Activated CD4-positive, alpha-beta T cell treated with anti-CD3 and anti-CD28 coated beads for 24 hours (primary cell): ENCODE measurements at places on chromosomes 3 and 15.

DNA sequence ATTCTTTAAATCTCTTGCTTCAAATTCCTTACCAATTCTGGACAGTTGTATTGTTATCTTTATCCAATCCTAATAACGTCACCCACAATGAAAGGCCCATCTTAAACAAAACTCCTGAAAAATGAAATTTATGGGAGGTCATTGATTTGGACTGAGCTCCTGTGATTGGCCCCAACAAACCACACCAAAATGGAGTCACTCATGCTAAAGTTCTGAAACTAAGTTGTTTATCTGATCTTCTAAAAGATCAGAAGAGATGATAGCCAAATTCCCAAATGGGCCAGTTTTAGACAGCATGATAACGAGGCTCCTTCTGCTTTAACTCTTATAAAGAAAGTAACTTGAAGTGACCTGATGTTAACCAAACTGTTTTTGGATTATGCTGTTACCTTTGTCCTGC lies 39.7 kb upstream of the GPD1L start:
- DNase-seq: no peak

GRCh38 chr3:153032891-153033290 lies 129.1 kb upstream of the RAP2B start:
- DNase-seq: no peak

DNA sequence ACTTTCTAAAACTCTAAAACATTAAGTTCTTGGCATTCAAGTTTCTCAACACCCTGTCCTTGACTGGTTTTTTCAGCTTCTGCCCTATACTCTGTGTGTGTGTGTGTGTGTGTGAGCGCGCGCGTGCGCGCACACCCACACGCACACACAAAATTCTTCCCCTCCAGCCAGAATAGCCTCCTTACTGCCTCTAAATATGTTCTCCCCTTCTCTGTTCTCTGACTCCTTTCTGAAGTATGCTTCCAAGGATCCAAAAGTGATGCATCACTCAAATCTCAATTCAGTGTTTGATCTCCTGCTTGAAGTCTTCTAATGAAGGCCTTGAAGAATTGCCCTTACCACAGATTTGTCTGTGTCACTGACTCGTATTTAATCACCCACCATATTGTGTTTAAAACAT lies 129.8 kb downstream of the SLC25A26 start:
- no peak for DNase-seq

GRCh38 chr3:163462446-163462845 lies 1615.8 kb downstream of the SI start:
- no peak for DNase-seq

- DNase-seq: no peak
Observed at GRCh38 chr3:156491192-156491591, 63.7 kb downstream of the SSR3 start.

- no peak for DNase-seq
Observed at GRCh38 chr15:66240240-66240794, 13.2 kb downstream of the MEGF11 start.

GRCh38 chr3:50163572-50164455 lies 8.7 kb downstream of the SEMA3F start:
- no peak for DNase-seq

DNA sequence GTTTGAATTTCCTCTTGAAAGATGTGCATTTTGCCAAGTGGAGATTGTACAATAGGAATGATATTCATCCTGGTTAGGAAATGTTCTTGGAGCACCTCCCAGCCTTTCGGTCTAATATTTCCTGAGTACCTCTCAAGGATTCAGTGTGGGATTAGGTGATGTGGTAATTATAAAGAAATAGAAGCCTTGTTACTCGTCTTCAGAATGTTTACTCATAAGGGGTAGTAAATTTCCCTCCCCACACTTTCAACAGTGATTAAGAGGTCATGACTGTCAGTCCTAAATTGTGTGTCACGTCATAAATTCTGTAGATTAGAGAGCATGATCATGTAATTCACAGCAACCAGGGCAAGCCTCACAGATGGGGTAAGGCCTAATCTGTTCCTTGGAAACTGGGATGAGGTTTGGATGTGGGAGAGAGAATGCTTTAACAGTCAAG lies 633.1 kb upstream of the TBL1XR1 start:
- DNase-seq: no peak

DNA sequence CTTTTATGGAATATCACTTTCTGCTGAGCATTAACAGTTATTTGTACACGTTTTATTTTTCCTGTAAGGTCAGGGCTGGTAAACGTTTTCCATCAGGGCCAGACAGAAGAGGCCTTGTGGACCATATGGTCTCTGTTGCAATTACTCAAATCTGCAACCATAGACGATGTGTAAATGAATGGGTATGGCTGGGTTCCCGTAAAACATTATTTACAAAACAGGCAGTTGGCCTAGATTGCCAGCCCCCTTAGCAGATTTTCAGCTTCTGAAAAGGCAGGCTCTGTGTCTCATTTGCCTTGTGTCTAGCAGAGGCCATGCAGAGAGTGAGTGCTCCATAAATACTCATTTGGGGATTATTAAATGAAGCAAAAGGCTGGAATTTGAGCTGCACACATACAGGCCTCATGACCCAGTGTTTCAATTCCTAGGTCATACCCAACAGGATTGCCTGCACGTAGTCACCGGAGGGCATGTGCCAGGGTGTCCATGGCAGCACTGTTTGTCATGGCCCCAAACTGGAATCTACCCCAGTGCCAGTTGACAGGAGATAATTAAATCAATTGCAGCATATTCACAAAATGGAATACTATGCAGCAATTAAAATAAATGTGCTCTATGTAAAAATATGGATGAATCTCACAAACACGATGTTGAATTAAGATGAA lies 51.3 kb downstream of the GPD1L start:
- DNase-seq: no peak

GRCh38 chr3:165491487-165491886 lies 295.3 kb upstream of the SLITRK3 start:
- no peak for DNase-seq

GRCh38 chr3:124659175-124659574 lies 71.1 kb upstream of the UMPS start:
- DNase-seq: no peak

DNA sequence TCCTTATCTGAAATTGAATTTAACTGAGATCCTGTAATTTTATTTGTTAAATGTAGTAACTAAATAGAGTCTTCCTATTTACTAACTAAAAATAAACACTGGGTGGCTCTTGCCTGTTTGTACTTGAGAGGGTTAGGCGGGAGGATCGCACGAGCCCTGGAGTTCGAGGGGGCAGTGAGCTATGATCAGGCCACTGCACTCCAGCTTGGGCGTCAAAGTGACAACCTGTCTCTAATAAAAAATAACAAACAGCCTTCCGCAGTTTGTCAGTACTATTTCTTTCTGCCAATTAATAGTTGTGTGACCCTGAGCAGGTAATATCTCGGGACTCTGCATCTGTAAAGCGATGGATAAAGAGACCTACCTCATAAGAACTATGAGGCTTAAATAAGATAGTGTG lies 768 bp upstream of the PDE12 start:
- no peak for DNase-seq

DNA sequence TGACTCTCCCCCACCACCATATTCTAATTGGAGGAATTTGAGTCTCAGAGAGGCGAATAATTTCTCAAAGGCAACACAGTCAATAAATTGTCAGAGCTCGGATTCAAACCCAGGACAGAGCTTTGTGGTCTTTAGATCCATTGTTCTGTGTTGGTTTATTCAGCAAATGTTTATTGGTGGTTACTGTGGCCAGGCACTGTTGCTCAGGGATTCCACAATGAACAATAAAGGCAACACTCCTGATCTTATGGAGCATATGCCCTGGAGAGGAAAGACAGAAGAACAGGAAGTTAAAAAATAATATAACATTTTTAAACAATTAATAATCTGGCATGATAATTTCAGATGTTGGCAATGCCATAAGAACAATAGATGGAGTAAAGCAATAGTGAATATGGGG lies 291.7 kb upstream of the NR2E3 start:
- DNase-seq: no peak

DNA sequence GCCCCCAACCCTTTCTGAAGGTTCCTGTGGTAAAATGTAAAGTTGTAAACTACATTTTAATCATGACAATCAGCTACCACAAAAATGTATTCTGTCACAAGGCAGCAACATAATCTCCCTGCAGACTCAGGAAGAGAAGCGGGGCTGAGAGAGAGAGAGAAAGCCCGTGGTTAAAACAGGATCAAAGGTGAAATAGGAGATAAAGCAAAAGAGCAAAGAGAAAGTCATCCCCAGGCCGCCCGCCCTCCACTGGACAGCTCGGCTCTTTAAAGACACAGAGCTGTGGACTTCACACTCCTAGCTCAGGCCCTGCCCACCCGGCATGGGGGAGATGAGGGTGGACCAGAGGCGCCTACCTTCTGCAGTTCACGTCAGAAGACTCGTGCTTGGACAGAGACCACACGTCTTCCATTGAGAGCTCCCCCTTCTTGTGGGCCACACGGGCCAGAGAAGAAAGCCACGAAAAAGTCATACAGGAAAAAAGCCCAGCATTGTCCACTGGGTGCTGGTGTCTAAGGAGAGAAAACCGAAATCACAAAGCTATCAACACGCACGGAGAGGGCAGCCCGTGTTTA lies 29.4 kb downstream of the ABCC5 start:
- DNase-seq: no peak

GRCh38 chr3:188106887-188107830 lies 46.8 kb upstream of the LPP start:
- DNase-seq: no peak

DNA sequence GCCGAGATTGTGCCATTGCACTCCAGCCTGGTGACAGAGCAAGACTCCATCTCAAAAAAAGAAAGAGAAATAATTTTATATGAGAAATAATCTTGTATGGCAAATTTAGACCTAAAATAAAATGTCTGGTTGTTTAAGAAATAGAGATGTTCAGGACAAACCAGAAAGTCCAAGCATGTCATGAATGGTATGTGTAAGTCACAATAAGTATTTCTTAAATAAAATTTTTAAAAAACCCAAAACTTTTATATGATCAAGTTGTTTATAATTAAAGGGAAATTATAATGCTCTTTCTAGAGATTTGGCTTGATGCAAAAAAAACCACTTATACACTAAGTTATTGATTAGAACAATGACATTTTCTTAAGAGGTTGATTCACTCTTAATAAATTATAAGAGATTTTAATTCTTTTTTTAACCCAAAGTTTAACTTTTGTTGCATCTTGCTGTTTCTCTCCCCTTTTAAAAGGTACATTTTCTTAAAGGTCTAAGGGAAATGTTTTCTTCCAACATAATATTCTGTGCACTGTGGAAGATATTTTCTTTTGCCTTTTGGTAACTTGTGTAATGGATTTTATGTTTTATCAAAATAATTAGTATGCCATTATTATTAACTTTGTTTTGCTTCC lies 105.7 kb downstream of the RTP4 start:
- no peak for DNase-seq

DNA sequence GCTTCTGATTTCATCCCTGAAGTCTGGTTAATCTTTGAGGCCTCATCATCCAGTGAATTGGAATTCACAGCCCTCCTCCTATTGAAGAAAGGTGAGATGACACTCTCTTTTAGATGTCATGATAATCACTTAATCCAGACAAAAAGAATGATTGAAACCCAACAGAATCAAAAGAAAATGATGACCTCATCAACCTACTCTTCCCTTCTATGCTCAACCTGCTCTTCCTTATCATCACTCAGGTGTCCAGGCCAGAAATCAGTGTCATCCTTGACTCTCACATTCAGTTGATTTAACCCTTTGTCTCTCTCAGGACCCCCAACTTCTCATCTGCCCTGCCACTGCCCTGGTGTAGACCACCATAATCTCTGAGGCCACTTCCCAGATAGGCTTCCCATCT lies 11.8 kb downstream of the PLA2G4E start:
- DNase-seq: no peak

DNA sequence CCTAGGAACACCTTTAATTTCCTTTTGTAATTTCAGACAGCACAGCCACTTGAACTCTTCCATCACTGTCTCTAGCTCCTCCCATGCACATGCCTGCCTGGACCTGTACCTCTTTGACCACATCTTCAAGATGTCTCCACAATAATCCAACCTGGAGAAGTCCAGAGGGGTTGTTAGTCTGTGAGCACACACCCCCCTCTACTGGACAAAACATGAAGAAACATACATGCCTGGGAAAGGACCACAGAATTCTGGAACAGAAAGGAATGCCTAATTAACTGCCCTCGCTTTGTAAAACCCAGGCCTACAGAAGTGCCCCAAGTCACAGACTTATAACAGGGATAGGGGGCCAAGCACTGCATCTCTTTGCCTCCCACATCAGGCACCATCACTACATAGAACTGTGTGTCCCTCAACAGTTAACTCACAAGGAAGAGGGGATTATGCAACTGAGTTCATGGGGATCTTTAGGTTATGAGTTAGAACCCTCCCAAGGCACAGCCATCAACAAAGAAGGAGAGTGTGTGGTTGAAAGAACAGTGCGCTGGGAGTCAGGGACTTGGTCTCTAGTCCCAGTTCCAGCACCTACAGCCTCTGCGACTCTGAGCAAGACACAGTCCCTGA lies 61.7 kb downstream of the FMN1 start:
- DNase-seq: no peak

DNA sequence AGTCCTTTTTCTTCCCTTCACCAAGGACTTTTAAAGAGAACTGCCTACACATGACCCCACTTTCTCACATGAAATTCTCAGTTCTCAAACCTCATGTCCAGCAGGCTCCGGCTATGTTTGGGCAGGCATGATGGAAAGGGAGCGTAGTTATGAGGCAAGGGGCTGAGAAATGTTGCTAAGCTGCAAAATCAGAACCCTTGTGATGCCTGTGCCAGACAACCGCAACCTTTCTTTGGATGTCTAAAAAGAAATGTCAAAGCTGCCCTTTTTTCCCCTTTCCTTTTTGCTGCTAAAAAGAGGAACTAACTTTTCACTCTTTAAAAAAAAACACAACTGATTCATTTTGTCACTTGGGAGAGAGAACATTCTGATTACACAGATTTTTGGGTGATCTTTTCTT lies 19.2 kb downstream of the GNB4 start:
- DNase-seq: no peak

DNA sequence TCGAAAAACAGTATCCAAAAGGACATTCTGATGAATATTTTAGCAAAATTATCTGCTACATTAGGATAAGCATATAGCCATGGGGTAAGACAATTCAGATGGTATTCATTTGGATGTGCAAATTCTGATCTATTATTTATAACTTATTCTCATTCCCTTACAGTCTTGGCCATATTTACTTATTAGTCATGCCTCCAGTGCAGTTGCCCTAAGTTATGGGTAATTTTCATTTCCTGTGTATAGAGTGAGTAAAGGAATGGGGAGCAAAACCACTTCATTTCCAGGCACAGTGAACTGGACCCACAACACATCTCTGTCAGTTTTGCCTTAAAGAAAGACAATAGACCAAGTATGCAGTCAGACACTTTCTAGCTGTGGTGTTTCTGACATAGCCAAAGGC lies 134.3 kb downstream of the POLQ start:
- DNase-seq: no peak
